ENCODE measurements at places on chromosomes 11 and 22.
A peak's percentile ranks its signal among the peaks of the same experiment; 100 is the strongest.

DNA sequence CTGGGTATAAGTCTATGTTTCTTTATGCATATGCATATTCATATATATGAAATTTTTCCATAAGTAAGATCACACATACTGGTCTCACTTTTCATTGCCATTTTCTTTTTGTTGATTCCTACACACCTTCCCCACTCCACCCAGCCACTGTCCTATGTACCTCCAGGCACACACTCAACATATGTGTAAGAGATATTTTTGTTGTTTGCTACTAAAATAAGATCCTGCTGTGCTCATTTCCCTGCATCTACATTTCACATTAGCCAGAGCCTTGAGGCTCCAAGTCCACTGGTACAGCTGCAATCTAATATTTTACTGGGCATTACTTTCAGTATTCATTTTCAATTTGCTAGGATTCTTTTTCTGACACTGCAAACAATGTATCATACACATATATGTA is 8.1 kb upstream of the KRTAP5-10 start:
- DNase-seq = no peak

- DNase-seq = no peak
Measured at GRCh38 chr11:2464451-2465165, 19.8 kb downstream of the KCNQ1 start.

DNA sequence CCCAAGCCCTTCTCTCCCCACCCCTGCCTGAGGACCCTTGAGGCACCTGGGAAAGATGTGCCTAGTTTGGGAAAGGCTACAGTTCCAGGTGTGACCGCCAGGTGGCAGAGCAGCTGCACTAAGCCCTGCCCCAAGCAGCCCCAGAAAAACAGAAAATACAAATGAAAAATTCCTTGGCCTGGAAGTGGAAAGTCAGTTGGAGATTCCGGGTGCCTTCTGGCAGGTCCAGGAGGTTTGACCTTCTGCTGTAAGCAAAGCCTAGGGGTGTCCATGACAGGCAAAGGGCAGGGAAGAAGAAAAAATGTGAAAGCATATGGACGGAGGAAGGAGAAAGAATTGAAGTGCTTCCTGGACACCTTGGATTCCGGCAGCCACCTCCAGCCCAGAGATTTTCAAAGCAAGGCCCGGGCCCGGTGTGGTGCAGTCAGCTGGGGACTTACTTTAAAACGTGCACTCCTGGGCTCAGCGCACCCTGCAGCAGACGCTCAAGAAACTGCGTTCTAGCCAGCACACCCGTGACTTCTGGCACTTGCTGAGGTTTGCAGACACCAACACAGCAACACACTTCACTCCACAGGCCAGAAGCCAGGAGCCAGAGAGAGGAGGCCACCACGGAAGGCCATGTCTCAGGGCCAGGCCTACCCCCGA is 37.3 kb upstream of the SLC22A12 start:
- no peak for DNase-seq

- no peak for DNase-seq
Measured at GRCh38 chr11:44507491-44507890, 58.0 kb upstream of the CD82 start.

DNA sequence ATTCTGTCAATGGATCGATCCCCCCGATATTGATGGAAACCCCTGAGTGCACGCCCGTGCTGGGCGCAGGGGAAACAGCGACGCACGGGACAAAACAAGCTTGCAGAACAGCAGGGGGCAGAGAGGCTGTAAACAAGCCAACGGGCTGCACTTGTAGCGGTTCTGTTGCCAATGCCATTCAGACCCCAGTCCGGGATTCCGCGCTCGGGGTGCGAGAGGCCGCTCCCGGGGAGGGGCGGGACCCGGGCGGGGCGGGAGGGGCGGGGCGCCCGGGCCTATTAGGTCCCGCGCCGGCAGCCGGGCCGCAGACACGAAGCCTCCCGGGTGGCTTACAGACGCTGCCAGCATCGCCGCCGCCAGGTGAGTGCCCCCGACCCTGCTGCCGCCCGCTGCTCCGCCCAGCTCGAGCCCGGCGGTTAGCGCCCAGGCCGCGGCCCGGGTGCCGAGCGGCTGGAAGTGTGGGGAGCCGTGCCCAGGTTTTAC is at the start of gene BIK:
BIK (plus strand) TSS at position 307 of the 483 bp plus-strand sequence. CDS start 13,273 bp downstream, outside the sequence.
- no peak for DNase-seq

DNA sequence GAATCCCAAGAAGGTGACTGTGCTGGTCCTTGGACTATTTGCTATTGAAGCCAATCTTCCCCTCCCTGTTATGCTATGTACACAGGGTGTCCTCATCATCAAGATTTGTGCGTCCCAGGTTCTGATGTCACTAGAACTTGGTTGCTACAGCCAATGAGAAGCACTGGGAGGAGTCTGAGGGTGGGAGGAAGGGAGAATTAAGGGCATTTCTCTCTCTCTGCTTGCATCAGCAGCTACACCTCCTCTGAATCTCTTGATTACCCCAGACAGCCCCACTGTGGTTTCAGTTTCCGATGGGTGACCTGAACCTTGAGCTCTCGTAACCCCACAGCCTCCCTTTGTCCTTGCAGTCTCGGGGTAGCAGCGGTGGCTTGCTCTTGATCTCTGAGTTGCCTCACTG is 212.4 kb upstream of the SESN3 start:
- no peak for DNase-seq

DNA sequence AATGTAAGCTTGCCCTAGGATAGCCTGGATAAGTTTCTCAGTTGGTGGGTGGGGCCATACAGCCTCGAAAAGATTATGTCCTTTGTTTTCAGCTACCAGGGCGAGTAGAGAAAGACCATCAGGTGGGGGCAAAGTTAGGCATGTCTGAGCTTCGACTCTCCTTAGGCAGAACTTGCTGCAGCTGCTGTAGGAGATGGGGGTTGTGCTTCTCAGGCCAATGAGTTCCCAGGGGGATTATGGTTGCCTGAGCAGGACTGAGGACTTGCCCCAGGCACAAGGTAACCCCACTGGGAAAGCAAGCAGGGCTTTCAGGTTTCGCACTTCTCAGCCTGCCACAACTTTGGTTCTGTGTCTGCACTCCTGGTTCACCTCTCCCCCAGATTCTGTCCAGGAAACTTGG is 173.4 kb upstream of the SESN3 start:
- DNase-seq = no peak

GRCh38 chr11:116232364-116232828 is 540.4 kb downstream of the BUD13 start:
- DNase-seq = no peak

DNA sequence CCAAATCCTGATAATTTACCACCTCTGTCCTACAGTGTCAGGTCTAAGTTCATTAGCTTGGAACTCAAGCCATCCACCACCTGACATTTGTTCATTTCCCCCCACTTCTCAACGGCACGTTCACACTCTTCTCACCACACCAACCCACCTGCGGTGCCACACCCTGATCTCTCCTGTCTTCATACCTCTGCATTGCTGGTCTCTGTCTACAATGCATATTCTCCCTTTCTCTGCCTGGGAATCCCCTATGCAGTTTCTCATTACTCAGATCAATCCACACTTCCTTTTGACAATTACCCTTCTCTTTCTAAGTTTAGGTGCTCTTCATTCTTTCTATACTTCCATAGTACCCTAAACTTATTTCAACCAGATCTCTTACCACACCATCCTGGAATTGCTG is 20.4 kb upstream of the EMSY start:
- no peak for DNase-seq

DNA sequence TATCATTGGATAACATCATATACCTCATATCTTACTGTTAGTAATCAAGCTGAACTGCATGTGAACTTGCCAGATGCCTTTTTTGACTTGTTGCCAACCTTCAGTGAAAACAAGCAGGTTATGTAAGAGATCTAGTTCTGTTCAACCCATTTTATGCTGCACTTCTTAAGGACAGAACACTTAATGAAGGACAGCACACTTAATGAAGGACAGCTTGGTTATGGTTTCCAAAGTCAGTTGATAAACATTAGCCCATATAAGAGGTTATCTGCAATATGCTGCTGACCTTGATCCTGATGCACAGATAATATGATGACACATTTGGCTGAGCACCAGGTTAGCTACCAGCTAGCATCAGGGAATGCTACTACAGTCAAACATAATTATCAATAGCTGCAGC is 358.7 kb upstream of the PDGFD start:
- peak; percentile 13 for DNase-seq

- no peak for DNase-seq
Measured at GRCh38 chr11:83639995-83640758, 354.0 kb upstream of the CCDC90B start.

Measured in AG04450 (cell line).